Left ventricle myocardium inferior (tissue), 1 donor: ENCODE measurements at places on chromosomes 4 and X. TPM values are rescaled to one million over a fixed set of nuclear protein-coding genes. Genes with fewer than 3 reads are reported as not detected.

GRCh38 chr4:130359542-130359941 lies 1263.6 kb downstream of the C4orf33 start:
- DNase-seq, result no peak

WAS gene
- 2.3 TPM for total RNA-seq

SMIM10 gene
- 4.9 TPM for total RNA-seq

NUDT10 gene
- total RNA-seq, result 0.27 TPM

CSAG3 gene
- total RNA-seq, result not detected

DNA sequence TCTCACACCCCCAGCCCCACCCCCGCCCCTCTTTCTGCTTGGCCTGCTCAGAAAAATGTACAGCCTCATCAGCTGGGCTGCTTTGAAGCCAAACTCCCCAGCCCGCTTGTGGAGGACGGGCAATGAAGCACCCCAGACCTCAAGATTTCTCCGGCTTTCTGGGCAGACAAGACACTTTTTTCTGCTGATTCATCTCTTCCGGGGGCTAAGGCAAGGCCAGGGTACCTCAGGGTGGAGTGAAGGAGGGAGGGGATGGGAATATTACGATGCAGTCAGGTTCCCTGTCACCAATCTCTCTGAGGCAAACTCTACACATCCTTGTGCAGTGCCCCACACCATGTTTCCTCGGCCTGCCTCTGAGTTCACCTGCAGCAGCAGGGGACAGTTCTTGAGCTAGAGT lies 66.9 kb upstream of the ATP6AP2 start:
- no peak for DNase-seq

- no peak for DNase-seq
Measured at GRCh38 chr4:130760246-130760645, 1664.3 kb downstream of the C4orf33 start.

DNA sequence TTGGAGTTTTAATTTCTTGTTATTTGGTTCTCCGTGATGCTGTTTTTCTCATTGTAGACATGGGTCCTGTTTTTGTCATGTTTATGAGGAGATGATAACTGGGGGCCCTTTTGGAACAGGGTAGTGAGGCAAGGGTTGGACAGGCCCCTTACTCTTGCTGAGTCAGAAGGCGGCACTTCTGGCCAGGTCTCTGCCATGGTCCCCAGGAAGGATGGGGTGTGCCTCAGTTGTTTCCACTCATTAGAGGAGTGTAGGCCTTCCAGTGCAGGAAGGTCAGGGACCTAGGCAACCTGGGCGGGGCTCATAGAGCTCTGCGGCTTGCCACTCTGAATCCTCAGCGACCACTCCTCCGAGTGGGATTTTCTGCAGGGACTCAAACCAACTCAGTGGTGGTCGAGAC lies 68.2 kb downstream of the NELFA start:
- DNase-seq, result no peak

- no peak for DNase-seq
Measured at GRCh38 chrX:132665676-132666075, 176.8 kb upstream of the MBNL3 start.

TRAM1L1 gene
- 0.82 TPM for total RNA-seq

GRCh38 chr4:38703635-38704034 lies 39.6 kb downstream of the KLF3 start:
- no peak for DNase-seq

DNA sequence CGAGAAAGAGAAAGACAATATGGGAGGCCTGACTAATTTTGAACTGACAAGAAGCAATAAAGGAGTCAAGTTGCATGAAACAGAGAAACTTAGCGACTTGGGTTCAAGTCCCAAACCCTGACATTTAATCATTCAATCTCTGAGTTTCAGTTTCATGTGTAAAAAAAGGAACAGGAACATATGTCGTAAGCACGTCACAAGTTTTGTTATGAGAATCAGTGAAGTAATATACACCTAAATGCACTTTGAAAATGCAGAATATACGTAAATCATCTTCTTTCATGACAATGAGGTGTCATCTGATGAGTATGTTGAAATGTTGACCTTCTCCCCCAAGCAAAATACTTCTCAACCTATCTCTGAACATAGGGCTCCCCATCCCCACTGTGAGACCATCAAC lies 10.4 kb downstream of the ACOT9 start:
- no peak for DNase-seq
